ENCODE measurements at places on chromosomes 4 and X. TPM values are rescaled to one million over a fixed set of nuclear protein-coding genes. Genes with fewer than 3 reads are reported as not detected.

The LRIT3 gene
- 0.46 TPM for total RNA-seq

The CNKSR2 gene
- 7.6 TPM for total RNA-seq

The BEX1 gene
- 0.39 TPM for total RNA-seq

The GLUD2 gene
- 0.23 TPM for total RNA-seq

The UGT2B17 gene
- not detected for total RNA-seq

The NAA11 gene
- not detected for total RNA-seq

The NPNT gene
- total RNA-seq: 0.51 TPM

The LGI2 gene
- not detected for total RNA-seq

The HTR2C gene
- not detected for total RNA-seq

The NOX1 gene
- total RNA-seq: not detected

DNA sequence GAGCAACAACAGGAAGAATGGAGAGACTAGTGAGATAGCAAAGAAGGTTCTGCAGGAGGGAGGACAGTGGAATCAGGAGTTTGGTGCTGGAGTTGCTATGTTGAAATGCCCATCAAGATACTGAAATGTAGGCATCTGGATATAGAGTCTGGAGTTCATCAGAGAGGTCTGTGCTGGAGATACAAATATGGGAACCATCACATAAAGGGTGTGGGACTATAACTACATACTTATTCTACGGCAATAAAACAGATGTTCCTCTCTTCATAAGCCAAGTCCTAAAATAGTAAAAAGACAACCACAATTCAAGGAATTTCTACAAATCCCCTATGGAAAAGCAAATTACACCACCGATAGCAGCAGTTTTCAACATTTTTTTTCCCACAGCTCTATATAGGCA is 1.6 kb downstream of the MED14 start:
- H3K27ac ChIP-seq: no peak overlapping the region
- no peak for DNase-seq
- peaks cover 10% of the 10 kb centered on the region for H3K27me3 ChIP-seq
- peaks cover 67% of the 10 kb centered on the region for H3K4me1 ChIP-seq
- H3K36me3 ChIP-seq: peaks cover 1% of the 10 kb centered on the region

DNA sequence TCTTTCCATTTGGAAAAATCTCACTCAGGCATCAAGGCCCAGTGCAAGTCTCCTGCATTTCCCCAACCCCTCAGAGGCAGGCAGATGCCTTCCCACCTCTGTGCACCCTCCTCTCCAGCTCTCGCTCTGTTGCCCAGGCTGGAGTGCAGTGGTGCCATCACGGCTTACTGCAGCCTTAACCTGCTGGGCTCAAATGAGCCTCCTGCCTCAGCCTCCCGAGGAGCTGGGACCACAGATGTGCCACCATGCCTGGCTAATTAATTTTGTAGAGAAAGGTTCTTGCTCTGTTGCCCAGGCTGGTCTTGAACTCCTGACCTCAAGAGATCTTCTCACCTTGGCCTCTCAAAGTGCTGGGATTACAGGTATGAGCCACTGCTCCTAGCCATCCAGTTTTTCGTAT is 95.8 kb downstream of the NHSL2 start:
- H3K27me3 ChIP-seq: peaks cover 63% of the 10 kb centered on the region
- H3K36me3 ChIP-seq: no peaks in the 10 kb centered on the region
- no peak overlapping the region for H3K4me3 ChIP-seq
- H3K4me1 ChIP-seq: no peaks in the 10 kb centered on the region
- DNase-seq: no peak
- H3K27ac ChIP-seq: no peak overlapping the region

GRCh38 chrX:71626576-71626975 is 8.3 kb upstream of the CXCR3 start:
- no peaks in the 10 kb centered on the region for H3K27me3 ChIP-seq
- H3K4me1 ChIP-seq: peaks cover 29% of the 10 kb centered on the region
- no peak for DNase-seq
- H3K36me3 ChIP-seq: no peaks in the 10 kb centered on the region
- H3K27ac ChIP-seq: no peak overlapping the region
- H3K4me3 ChIP-seq: no peak overlapping the region

DNA sequence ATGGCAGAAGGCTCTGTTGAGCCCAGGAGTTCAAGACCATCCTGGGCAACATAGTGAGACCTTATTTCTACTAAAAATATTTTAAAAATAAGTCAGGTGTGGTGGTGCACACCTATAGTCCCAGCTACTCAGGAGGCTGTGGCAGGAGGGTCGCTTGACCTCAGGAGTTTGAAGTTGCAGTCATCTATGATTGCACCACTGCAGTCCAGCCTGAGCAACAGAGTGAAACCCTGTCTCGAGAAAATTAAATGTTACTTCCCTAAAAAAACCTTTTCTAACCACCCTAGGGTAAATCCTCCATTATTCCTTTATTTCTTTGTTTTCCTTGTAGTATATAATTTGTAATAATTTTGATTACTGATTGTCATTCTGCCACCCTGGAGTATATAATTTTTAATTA is 7.9 kb downstream of the FAM200B start:
- H3K4me1 ChIP-seq: peaks cover 8% of the 10 kb centered on the region
- no peak overlapping the region for H3K4me3 ChIP-seq
- no peak for DNase-seq
- peaks cover 3% of the 10 kb centered on the region for H3K36me3 ChIP-seq

DNA sequence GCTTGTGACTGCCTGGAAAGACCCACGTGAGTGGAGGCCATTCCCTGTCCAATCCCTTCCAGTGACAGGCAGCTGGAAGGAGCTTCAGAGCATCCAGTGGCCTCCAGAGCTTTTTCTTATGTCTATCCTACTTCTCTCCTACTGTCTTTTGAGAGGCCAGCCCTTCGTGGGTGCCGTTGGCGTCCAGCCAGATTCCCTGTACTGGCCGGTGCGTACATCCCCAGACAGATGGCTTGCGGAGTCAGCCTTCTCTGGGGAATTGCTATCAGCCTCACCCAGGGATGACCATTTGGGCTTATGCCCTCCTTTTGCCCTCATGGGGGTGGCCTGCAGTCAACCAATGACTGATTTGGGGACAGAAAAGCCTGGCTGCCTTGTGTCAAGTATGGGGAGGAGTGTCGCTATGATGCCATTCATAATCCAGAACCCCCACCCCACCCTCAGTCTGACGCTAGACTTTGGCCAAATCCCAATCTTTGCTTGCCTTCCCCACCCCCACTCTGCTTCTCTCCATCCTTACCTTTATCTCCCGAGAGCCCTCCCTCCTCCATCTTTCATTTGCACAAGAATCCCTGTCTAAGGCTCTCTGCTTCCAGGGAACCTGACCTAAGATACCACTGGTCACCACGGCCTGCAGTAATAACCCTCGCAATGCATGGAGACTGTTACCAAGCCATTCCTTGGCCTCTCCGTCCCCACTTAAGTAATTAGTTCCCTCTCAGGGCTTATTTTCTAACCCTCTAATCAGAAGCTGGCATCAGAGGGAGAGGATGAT is 150.3 kb upstream of the BCOR start:
- no peak overlapping the region for H3K27ac ChIP-seq
- no peak for DNase-seq
- no peaks in the 10 kb centered on the region for H3K36me3 ChIP-seq
- peaks cover 19% of the 10 kb centered on the region for H3K27me3 ChIP-seq
- peaks cover 16% of the 10 kb centered on the region for H3K4me1 ChIP-seq

- H3K27ac ChIP-seq: no peak overlapping the region
- peaks cover 10% of the 10 kb centered on the region for H3K27me3 ChIP-seq
- no peak for DNase-seq
- H3K4me1 ChIP-seq: no peaks in the 10 kb centered on the region
Measured at GRCh38 chr4:128633067-128633466, 176.4 kb upstream of the JADE1 start.

GRCh38 chr4:154348657-154349056 is 142.9 kb downstream of the DCHS2 start:
- DNase-seq: no peak
- H3K27ac ChIP-seq: no peak overlapping the region
- H3K4me1 ChIP-seq: no peaks in the 10 kb centered on the region
- peaks cover 7% of the 10 kb centered on the region for H3K27me3 ChIP-seq
- H3K36me3 ChIP-seq: no peaks in the 10 kb centered on the region

- no peaks in the 10 kb centered on the region for H3K27me3 ChIP-seq
- no peak for DNase-seq
- no peaks in the 10 kb centered on the region for H3K4me1 ChIP-seq
- no peaks in the 10 kb centered on the region for H3K36me3 ChIP-seq
- no peak overlapping the region for H3K27ac ChIP-seq
Measured at GRCh38 chrX:22628275-22628674, 355.6 kb downstream of the CBLL2 start.

DNA sequence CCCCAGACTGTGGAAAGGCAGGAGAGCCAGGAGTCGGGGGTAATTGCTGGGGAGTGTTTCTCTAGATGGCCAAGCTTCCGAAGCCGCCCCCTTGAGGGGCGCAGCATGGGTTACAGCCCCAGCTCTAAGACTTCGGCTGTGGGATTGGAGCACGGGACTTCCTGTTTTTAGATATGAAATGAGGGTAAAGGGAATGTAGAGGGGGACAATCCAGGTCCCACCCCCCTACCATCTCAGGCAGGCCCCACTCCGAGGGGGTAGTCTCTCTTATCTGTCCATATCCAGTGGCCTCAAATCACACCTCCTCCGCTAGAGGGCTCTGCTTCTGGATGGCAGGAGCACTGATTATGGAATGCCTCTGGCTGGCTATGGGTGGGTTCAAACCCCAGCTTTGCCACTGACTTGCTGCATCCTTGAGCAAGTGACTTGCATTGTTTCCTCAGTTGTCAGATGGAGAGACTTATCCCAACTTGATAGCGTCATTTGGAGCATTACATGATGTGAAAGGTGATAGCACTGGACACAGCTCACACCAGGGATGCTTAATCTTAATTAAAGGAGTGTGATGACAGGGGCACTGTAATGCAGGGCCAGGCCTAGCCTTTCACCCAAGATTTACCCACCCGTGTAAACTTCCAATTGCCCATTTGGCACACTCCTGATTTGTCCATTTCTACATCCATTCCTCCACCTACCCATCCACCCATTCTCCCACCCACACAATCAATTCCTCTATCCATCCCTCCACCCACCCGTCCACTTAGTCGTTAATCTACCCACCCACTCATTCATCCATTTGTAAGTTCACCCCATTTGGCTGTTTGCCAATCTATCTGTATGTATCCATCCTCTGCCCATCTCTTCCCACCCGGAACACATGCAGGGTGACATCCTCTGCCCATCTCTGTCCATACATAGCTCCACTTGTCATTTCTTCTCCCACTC is 848 bp upstream of the KCND1 start:
- peaks cover 4% of the 10 kb centered on the region for H3K36me3 ChIP-seq
- H3K27me3 ChIP-seq: peaks cover 34% of the 10 kb centered on the region
- H3K27ac ChIP-seq: no peak overlapping the region
- peak overlapping the region; percentile 40 for H3K4me3 ChIP-seq

GRCh38 chrX:38660395-38661102 is 99.2 kb downstream of the TSPAN7 start:
- H3K36me3 ChIP-seq: no peaks in the 10 kb centered on the region
- no peaks in the 10 kb centered on the region for H3K4me1 ChIP-seq
- DNase-seq: no peak
- H3K27ac ChIP-seq: no peak overlapping the region
- peaks cover 31% of the 10 kb centered on the region for H3K27me3 ChIP-seq

- peak overlapping the region; percentile 100 for H3K27ac ChIP-seq
- no peaks in the 10 kb centered on the region for H3K27me3 ChIP-seq
- peaks cover 29% of the 10 kb centered on the region for H3K4me1 ChIP-seq
- H3K4me3 ChIP-seq: peak overlapping the region; percentile 56
- DNase-seq: peak; percentile 78
Measured at GRCh38 chrX:1582686-1583437, 8.5 kb upstream of the AKAP17A start.

- no peaks in the 10 kb centered on the region for H3K4me1 ChIP-seq
- DNase-seq: no peak
- peaks cover 11% of the 10 kb centered on the region for H3K27me3 ChIP-seq
- no peak overlapping the region for H3K27ac ChIP-seq
Measured at GRCh38 chr4:141922236-141922635, 285.9 kb downstream of the IL15 start.

- H3K36me3 ChIP-seq: no peaks in the 10 kb centered on the region
- no peak for DNase-seq
- peaks cover 7% of the 10 kb centered on the region for H3K27me3 ChIP-seq
- H3K4me3 ChIP-seq: no peak overlapping the region
- no peaks in the 10 kb centered on the region for H3K4me1 ChIP-seq
Measured at GRCh38 chrX:12263211-12263610, 124.9 kb downstream of the FRMPD4 start.

GRCh38 chrX:12463052-12463451 is 324.8 kb downstream of the FRMPD4 start:
- H3K27ac ChIP-seq: no peak overlapping the region
- no peaks in the 10 kb centered on the region for H3K36me3 ChIP-seq
- no peak overlapping the region for H3K4me3 ChIP-seq
- no peaks in the 10 kb centered on the region for H3K4me1 ChIP-seq
- H3K27me3 ChIP-seq: no peaks in the 10 kb centered on the region

DNA sequence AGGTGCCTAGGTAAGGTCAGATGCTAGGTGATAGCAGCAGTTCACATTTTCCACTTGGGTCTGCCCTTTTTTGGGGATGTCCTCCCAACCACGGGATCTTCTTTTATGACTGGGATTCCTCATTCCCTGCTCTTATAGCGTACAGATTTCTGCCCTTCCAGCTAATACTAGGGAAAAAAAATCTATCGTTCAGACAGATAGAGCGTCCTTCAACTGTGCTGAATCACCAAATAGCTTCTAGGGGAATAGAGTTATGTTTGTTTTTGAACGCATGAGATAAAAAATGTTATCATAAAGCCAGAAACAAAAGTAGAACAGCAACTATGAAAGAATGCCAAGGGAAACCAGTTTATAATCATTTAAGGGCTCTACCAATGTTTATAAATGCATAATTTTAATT is 13.0 kb downstream of the RAP2C start:
- DNase-seq: no peak
- no peak overlapping the region for H3K27ac ChIP-seq
- H3K27me3 ChIP-seq: peaks cover 18% of the 10 kb centered on the region
- H3K36me3 ChIP-seq: peaks cover 10% of the 10 kb centered on the region

GRCh38 chrX:24396236-24396930 is 35.9 kb downstream of the SUPT20HL1 start:
- DNase-seq: no peak
- H3K36me3 ChIP-seq: no peaks in the 10 kb centered on the region
- peak overlapping the region; percentile 5 for H3K27ac ChIP-seq
- H3K4me1 ChIP-seq: no peaks in the 10 kb centered on the region
- H3K27me3 ChIP-seq: peaks cover 50% of the 10 kb centered on the region

DNA sequence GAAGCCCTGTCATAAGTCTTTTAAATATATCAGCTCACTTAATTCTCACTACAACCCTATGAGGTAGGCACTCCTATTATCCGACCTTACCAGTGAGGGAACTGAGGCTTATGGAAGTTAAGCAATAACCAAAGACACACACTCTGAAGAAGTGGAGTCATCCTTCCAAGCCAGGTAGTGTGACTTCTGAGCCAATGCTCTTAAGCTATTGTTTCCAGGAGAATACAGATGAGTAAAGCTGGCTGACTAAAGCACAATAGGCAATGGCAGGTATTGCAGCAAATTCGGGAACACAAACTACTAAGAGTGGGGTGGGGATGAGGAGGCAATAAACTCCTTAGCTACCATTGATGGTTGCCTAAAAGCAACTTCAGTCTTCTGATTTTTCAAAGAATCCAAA is 81.8 kb upstream of the KIT start:
- DNase-seq: no peak
- no peaks in the 10 kb centered on the region for H3K4me1 ChIP-seq
- H3K4me3 ChIP-seq: no peak overlapping the region
- H3K27ac ChIP-seq: no peak overlapping the region

Data from activated T-cell treated with anti-CD3 and anti-CD28 coated beads, Interleukin-2, amount 50 U/mL, for 72 hours (primary cell).